ENCODE measurements at places on chromosomes 16 and 17.
A peak's percentile ranks its signal among the peaks of the same experiment; 100 is the strongest.

DNA sequence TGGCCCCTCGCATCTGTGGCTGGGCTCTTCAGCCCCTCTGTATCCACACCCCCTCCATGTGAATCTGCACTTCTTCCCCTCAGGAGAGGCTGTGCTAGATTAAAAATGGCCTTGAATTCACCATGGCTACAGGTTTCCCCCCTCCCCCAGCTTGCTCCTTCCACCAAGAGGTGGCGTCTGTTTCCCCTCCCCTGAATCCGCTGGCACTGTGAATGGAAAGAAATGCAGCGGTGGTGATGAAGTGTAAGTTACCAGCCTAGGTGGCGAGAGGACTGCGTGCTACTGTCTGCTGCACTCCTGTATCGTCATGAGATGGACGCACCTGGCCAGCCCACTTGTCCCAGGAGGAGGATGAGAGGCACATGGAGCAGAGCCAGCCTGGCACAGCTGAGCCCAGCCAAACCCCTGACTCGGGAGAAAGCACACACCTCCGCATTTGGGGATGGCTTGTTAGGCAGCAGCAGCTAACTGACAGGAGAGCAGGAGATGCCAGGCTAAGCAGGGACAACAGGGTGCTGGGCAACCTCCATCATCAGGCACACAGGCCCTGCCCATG, 26.2 kb downstream of the TNFRSF13B start:
- DNase-seq = no peak

DNA sequence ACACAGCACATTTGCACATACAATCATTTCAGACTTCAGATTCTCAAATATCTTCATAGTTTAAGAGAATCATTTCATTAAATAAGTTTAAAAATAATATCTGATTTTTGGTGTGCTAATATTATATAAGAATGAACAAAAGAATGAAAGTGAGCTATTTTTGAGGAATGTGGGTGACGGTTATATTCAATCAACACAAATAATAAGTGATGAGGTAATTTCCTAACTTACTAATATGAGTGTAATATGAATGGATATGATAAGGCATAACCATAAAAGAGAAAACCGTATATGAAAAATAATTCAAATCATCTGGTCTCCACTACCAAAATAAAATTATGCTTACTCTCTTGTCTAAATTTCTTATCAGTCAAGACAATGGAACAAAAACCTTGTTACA, 68.4 kb upstream of the NACA2 start:
- no peak for DNase-seq

- no peak for DNase-seq
Observed at GRCh38 chr16:53780051-53780450, 76.1 kb downstream of the FTO start.

- no peak for DNase-seq
Observed at GRCh38 chr16:88719267-88719932, 13.1 kb downstream of the CTU2 start.

DNA sequence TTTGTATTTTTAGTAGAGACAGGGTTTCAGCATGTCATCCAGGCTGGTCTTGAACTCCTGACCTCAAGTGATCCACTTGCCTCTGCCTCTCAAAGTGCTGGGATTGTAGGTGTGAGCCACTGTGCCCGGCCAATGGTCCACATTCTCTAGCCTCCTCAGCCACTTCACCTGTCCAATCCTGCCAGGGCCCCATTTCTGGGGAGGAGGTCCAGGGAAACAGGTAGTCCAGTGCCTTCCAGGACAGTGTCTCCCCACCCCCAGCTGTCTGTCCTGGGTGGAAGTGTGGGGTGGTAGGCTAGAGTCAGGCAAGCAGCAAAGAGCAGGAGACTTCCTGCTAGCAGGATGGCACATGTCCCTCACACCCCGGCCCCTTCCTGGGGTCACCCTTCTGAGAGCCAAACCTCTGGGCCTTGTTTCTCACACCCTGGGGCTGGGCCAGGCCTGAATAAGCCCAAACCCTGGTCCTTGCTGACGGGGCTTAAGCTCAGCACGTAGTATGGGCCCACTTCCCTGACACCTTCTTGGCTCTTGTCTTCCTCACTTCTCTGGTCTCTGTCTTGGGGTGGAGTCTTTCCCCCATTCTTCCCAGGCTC, 5.0 kb downstream of the FHOD1 start:
- DNase-seq = no peak

DNA sequence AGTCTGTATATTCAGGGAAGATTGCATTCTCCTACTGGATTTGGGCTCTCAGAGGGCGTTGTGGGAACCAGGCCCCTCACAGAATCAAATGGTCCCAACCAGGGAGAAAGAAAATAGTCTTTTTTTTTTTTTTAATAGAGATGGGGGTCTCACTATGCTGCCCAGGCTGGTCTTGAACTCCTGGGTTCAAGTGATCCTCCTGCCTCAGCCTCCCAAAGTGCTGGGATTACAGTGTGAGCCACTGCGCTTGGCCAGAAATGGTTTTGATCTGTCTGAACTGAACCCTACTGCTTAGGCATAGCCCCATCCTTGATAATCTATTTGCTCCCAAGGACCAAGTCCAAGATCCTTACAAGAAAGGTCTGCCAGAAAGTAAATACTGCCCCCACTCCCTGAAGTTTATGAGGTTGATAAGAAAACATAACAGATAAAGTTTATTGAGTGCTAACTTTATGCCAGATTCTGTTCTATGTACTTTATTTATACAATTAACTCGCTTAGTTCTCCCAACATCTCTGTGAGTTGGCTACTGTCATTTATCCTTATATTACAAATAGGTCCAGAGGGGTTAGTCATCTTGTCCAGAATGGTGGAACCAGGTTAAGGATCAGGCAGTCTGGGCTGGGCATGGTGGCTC, 13.5 kb downstream of the G6PC1 start:
- DNase-seq = no peak

GRCh38 chr17:16882243-16882925, 89.5 kb downstream of the TNFRSF13B start:
- no peak for DNase-seq

- DNase-seq = no peak
Observed at GRCh38 chr16:10519929-10520868, 60.2 kb downstream of the EMP2 start.

- no peak for DNase-seq
Observed at GRCh38 chr17:63631626-63632025, 9.4 kb downstream of the MAP3K3 start.

GRCh38 chr17:64694207-64694606, 32.1 kb upstream of the SMURF2 start:
- DNase-seq = no peak

DNA sequence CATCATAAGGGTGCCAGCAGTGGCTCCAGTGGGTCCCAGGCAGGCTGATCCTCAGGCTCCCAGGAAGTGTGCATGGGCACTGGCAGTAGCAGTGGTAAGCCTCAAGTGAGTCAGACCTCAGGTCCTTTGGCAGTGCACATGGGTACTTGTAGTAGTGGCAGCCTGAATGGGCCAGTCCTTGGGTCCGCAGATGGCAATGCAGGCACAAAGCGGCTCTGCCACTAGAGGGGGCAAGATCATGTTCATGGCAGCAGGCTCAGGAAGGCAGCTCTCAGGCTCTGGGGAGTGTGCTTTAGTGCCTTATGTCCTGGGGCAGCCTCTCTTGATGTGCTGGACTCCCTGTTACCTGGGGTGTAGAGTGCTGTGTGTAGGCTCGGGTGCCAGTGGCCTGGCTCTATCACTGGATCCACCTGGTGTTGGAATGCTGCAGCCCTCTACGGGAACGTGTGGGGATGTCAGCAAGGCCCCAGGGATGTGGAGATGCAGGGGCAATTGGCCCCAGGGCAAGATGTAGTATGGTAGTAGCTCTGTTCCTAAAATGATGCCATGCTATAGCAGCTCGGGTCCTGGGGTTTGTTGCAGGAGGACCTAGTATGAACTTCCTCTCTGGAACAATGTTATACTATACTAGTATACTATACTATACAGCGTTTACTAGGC, 11.0 kb downstream of the ACSM3 start:
- peak; percentile 37 for DNase-seq

GRCh38 chr16:17454162-17454730, 16.5 kb downstream of the XYLT1 start:
- DNase-seq = no peak

GRCh38 chr16:64410306-64410705, 711.6 kb downstream of the CDH11 start:
- no peak for DNase-seq

DNA sequence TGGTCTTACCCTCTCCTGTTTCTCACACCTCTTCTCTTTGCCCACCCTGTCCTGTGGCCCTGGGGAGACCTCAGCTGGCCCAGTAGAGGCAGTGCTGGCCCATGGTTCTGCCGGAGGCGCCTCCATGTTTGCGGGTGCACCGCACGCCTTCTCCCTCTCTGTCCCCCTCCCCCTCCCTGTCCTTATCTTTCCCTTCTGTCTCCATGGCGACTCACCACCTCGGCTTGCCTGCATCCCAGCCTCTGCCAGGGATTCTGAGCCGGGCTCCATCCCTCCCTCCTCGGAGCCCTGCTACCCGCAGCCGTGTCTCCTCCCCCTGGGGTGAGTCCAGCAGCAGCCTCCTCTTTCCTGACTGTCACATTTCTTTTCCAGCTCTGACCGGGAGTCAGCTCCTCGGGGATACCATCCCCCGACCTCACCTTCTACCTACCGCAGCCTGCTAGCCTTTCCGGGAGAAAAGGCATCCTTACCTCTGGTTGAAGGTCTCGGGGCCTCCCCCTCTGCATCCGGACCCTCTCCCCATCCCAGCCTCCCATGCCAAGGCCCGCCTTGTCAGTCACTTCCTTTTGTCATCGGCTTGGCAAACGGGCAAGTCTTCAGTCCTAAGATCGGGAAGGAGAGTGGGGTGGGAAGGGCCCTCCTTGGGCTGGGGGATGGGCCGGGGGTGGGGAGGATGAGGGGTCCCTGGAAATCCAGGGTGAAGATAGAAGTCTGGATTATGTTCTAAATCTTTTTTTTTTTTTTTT, at the start of gene RNF112:
TSS of gene RNF112 (plus strand) at position 358 of the 746 bp plus-strand sequence. CDS start at position 535, 177 bp downstream.
- no peak for DNase-seq

GRCh38 chr17:31573861-31574260, 182.4 kb downstream of the RAB11FIP4 start:
- no peak for DNase-seq

- DNase-seq = peak; percentile 72
Observed at GRCh38 chr17:77887464-77888241, 70.8 kb upstream of the TNRC6C start.

- peak; percentile 69 for DNase-seq
Observed at GRCh38 chr16:66483689-66484452, 56.8 kb downstream of the BEAN1 start.

DNA sequence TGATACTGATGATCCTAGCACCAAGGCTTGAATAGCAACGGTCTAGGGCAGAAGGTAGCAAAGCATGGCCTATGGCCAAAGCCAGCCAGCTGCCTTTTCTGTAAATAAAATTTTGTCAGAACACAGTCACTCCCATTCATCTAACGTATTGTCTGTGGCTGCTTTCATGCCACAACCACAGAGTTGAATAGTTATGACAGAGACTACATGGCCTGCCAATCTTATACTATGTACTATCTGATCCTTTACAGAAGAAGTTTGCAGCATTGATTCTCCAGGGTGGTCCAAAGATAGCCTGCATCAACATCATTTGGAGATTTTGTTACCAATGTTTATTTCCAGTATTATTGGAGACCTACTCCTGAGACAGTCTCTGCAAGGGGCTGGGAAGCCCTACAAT, 19.9 kb upstream of the MMD start:
- DNase-seq = no peak

DNA sequence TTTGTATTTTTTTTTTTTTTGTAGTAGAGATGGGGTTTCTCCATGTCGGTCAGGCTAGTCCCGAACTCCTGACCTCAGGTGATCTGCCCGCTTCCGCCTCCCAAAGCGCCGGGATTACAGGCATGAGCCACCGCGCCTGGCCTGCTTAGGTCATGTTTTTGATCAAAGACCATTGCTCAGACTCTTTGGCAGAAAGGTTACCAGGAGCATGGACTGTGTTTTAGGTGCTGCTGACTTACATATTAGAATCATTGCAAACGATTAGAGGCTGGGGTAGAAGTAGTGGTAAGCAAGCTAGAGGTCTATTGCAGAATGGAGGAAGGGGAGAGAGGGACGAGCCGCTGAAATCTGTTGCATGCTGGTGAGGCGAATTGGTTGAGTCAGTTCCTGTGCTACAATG, 79.8 kb downstream of the TANGO6 start:
- DNase-seq = no peak

DNA sequence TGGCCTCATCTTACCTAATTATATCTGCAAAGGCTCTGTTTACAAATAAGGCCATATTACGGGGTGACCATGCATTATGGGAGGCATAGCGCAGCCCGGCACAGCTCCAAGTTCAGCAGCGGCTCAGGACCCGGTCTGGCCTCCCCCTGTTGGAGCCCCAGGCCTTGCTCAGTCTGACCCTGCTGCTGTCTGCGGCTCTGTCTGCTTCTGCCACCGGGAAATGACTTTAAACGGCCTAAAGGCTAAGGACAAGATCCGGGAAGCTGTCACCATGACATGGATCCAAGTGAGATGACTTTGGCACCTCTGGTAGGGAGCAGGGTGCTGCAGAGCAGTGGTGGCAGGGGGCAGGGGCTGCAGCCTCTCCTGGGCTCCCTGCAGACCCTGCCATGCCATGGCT, 140.6 kb upstream of the GSE1 start:
- DNase-seq = no peak

DNA sequence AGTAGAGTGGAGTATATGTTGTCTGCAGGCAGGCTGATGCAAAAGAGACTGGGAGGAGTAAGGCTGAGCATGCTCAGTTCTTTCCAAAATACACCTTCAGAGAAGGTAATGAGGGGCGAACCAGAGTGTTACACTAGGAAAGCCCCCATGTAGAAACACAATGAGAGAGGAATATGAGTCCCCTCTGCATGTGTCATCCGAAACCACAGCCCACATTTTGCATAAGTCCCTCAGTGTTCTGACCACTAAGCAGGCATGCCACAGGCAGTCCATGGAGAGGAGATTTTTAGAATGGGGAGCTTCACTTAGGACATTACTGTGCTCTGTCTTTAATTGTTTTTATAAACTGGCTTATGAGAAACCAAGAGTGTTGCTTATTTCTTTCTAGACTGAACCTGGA, 32.0 kb downstream of the SLC6A2 start:
- DNase-seq = no peak

DNA sequence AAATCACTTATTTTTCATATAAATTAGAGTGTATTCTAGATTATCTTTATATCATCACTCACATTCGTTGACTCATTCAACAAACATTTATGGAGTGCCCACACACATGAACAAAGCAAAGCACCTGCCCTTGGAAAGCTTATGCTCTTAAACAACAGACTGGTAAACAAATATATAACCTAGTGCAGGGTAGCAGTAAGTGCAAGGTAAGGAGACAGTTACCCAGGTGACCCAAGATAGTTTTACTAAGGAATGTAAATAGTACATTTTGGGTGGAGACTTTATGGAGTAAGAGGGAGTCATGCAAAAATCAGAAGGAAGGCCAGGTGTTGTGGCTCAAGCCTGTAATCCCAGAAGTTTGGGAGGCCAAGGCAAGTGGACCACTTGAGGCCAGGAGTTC, 40.4 kb upstream of the HELZ start:
- no peak for DNase-seq

DNA sequence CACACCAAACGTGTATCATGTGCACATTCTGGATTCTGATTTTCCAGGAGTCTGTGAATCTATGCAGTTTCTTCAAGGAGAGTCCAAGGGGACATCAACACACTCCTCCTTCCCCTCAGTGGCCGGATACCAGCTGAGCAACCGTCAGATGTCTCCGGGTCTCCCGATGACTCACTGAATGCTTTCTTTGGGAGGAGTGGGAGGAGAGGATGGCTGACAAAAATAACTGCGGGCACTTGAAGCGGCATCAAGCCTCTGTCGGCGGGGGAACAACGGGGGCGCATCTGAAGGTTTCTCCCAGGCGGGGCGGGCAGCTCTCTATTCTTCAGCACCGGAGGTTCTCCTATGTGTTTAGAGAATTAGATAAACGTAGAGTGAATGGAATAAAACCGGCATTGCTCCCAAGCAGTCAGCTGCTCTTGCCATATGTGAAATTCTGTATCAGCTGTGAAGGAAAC, 24.6 kb upstream of the LRRC75A start:
- DNase-seq = no peak
